ENCODE measurements at places on chromosomes 5 and 9.
A peak's percentile ranks its signal among the peaks of the same experiment; 100 is the strongest.

DNA sequence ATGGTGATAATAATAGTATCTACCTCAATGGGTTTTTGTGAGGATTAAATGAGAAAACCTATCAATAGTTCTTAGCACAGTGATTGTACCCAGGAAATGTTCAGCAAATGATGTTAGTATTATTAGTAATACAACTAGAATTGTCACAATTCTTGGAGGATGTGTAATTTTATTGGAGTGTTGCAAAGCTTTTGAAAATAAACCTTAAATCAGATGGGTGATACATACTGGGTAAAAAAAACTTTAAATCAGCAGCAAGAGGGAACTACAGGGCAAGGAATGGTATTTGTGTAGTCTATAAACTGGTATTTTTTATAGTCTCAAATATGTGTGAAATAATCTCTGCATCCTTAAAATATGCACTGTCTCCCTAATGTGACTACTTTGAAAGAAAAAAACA, 371.6 kb downstream of the PIK3R1 start:
- DNase-seq = no peak

GRCh38 chr5:107538331-107538730, 132.4 kb downstream of the EFNA5 start:
- no peak for DNase-seq

DNA sequence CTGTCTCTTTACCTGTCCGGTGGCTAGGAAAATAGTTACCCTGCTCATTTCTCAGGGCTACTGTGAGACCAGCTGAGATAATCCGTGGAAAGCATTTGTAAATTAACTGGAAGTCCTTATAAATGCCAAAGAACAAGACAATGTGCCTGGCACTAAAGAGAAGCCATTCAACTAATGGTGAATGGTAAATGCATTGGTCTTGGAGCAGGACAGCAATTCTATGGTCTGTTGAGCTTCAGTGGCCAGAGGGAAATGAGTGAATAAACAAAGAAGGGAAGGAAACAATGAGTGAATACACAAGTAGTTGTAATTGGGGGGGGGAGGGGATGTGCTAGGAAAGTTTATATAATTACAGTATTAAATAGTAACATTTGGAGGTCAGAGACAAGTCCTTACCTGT, 353.6 kb downstream of the SEMA5A start:
- DNase-seq = no peak

DNA sequence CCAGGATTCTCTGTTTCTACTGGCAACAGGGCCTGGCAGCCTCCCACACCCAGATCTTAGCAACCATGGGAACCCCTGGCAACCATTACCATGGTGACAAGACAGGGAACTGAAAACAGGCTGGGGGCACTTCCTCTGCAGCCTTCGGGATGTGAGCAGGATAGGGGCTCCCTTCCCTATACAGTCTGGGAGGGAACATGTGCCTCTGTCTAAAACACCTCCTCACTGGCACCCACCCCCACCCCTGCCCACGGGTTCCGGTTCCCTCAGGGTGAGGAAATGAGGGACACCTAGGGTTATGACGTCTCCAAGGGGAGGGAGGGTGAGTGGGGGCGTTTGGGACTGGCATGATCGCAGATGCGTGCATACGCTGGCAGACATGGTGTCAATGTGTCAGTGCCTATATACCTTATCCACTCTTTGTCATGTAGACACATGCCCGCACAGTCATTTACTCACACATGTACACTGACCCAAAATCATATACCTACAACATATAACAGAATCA, 3.0 kb upstream of the DNAJB5 start:
- DNase-seq = peak; percentile 36

- DNase-seq = no peak
Observed at GRCh38 chr5:137022725-137023124, 476.4 kb downstream of the SPOCK1 start.

DNA sequence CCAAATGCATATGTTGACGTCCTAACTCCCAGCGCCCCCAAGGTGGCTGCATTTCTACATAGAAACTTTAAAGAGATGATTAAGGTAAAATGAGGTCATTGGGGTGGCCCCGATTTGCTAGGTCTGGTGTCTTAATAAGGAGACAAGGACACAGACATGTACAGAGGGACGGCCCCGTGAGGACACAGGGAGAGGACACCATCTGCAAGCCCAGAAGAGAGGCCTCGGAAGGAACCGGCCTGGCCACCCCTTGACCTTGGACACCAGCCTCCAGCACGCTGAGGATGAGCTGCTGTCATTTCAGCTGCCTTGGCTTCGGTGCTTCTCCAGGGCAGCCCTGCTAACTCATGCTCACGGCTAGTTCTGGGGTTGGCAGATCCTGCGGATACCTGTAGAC, 73.2 kb downstream of the MRPL36 start:
- no peak for DNase-seq

DNA sequence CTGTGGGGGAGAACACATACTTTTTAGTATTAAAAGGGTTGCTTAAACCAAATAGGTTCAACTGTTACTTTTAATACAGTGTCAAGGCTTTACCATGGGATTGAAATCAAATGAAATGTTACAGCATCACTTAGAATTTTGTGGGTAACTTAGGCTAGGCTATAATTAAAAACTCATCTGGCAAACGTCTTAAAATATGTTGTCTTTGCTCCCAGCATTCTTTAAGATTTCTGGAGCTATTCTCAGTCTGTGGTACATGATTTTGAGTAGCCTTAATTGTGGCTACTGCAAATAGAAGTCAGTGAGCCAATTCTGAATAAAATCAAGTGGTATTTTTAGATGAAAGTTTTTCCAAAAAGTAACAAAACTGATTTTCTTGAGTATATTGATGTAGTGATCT, 30.7 kb downstream of the UHRF2 start:
- no peak for DNase-seq

GRCh38 chr5:74370168-74370567, 270.4 kb downstream of the ENC1 start:
- DNase-seq = no peak

DNA sequence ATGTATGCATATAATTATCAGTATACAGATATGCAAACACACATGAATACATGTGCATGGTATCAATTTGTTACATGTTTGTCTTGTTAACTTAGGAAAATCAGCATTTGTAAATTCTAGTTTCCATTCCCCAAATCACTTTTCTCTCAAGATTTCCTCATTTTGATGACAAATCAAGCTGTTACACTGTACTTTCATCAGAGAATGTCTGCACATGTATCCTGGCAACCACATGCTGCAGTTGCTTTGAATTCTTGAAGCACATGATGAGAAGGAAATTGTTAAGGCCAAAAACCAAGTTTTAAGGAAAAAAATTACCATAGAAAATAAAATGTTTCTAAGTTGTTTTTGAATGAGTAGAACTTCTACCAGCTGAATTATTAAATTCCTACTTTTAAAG, 1834.5 kb downstream of the EFNA5 start:
- DNase-seq = no peak

- peak; percentile 56 for DNase-seq
Observed at GRCh38 chr5:141883184-141883891, 5.1 kb upstream of the PCDH1 start.

GRCh38 chr5:91311697-91312501, 71.2 kb downstream of the ARRDC3 start:
- peak; percentile 49 for DNase-seq

DNA sequence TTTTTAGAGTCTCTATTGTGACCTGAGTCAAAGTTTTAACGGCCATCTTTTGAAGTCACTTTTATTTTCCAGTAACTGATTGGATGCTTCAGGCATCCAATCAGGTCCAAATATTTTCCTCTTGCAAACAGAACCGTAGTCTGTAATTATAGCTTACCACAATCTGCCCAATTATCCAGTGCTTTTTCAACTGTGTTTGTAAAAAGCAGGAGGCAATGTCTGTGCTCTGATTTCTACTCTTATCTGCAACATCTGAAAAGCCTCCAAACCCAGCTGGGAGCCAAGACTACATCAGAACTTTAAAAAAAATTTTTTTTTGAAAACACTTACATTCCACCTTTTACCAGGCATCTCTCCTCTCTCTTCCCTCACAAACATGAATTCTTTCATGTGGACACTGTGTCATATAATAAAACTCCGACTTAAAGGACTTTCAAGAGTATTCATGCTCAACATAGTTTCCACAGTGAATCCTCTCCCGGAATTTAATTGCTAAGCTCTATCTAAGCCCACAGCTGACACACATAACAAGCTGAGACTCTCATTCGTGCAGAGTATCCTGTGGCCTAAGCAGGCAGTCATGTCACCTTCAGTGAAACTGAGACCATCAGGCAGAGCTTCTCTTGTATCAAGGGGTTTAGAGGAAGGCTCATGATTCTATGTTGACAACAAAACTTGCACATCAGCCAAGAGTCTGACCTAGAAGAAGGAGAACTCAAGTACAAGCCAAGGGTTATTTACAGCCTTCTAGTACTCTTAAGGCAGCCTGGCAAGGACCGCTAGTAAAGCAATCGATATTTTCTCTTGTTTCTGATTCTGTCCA, 272.7 kb downstream of the TLE1 start:
- DNase-seq = no peak

DNA sequence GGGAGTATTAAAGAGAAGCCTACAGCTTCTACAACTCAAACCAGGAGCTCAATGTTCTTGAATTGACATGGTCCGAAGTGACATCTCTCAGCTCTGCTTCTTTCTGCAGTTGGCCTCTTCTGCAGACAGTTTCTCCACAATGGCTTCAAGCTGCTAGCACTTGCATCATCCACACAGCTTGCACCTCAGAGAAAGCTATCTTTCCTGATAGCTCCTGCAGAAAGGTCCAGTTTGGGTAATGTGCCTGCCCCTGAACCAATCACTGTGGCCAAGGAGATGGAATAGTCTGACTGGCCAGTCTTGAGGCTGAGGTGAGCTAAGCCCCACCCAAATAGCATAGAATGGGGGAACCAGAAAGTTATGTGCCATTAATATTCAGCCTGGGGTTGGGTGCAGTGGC, 95.8 kb upstream of the ABCA1 start:
- DNase-seq = no peak

DNA sequence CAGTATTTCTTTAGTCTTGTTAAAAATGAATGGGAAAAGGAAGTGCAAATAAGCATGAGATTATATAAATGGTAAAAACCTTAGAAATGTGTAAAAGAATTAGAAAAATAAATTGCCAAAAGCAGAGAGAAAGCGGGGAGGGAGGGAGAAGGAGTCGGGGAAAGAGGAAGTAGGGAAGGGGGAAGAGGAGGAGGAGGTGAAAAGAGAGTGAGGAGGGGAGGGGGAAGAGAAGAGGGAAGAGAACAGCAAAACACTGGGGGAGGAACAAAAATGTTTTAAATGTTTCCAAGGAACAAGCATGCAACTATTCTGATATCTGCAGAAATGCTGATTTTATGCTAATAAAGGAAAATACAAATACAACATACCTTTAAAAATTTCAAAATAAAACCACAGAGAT, 317.5 kb downstream of the PIK3R1 start:
- DNase-seq = no peak

DNA sequence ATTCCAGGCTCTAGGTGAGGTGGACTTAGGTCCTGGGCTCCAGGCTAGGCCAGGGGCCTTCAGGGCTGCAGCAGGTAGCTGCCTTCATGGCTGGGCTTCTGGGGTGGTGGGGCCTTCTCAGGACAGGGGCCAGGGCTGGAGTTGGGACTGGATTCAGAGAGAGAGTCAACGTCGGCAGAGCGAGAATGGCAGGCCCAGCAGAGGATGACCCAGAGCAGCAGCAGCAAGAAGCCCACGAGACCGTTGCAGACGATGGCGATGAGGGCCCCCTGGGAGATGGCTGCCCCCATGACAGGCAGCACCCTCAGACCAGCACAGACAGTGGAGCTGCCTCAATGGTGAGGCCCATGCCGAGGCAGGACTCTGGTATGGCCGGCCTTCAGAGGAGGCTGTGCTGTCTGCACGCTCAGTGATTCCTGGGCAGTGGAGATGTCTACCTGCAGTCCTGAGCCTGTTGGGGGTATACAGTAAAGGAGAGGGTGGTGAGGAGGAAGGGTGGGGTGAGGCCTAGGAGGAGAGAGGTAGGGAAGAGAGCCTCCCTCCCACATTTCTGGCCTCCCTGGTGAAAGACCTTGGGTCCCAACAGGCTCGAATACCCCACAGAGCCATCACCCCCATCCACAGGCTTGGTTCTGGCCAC, 1.3 kb downstream of the ENHO start:
- DNase-seq = no peak

DNA sequence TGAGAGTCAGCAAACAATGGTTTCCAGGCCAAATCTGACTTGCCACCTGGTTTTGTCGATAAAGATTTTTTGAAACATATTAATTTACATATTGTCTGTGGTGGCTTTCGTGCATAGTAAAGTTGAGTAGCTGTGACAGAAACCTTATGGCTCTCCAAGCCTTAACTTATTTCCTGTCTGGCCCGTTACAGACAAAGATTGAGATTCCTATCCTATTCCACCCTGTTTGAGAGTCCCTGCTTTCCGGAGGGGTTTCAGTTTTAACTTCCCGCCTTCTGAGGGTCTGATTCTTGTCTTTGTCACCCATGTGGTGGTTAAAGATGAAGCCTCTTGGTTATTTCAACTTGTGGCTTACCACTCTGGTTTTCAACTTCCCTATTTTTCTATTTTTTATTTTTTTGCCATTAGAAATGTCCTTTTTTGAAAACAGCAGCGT, 11.4 kb downstream of the OTULIN start:
- no peak for DNase-seq

DNA sequence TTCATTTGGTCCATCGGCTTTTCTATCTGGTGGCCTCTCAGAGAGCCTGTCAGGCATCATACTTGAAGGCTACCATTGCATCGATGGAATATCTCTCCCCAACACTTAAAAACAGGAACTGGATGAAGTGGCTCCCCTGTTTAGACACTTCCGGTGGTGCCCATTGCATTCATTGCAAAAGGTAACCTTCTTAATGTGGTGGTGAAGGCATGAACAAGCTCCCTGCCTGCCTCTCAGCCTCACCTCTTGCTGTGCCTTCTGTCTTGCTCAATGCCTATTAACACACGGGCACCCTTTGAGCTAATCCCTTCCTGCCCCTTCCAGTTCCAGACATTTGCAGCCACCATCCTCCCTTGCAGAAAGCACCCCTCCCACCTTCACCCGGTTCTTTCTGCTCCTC, 233.1 kb upstream of the MSX2 start:
- DNase-seq = no peak

DNA sequence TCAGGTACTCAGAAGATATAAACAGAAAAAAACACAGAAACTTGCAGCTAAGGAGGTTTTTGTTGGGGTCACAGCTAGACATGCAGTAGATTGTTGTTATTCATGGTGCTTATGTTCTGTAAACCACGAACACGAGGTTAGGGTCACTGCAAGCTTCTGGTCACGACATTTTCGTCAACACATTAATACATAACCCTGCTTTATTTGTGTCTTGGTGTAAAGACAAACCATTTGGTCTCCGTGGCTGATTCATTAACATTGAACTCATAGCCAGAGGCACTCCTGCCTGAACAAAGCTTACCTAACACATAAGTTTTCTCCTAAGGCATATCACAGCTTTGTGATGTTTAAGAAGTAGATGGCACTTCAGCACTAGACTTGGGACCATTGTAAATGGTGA, 16.9 kb downstream of the TEK start:
- no peak for DNase-seq

- no peak for DNase-seq
Observed at GRCh38 chr9:32701321-32702022, 66.0 kb upstream of the TAF1L start.
